B cell (primary cell): ENCODE measurements at places on chromosomes 2 and 18. TPM values are rescaled to one million over a fixed set of nuclear protein-coding genes. Genes with fewer than 3 reads are reported as not detected.

GRCh38 chr2:1234731-1235308 lies 178.4 kb upstream of the TPO start:
- H3K27me3 ChIP-seq = no peaks in the 10 kb centered on the region
- H3K27ac ChIP-seq = no peak overlapping the region
- no peak overlapping the region for H3K4me3 ChIP-seq
- DNase-seq = no peak

DNA sequence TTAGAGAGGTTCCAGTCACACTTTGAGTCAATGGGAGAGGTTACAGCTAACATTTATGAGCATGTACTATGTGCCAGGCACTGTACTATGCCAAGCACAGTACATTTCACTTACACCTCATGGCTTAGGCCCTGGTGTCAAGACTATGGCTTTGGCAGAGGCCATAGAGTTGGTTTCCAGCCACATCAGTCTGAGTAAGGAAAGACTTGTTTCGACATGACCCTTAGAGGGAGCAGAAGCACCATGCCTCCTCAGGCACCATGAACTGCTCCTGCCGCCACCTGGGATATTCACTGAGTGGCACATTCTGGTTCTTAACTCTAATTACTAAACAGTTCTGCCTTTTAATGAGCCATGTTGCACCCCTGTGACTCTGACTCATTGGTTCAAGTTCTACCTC lies 12.7 kb downstream of the DGUOK start:
- peaks cover 11% of the 10 kb centered on the region for H3K36me3 ChIP-seq
- H3K27me3 ChIP-seq = no peaks in the 10 kb centered on the region
- no peak for DNase-seq
- H3K4me3 ChIP-seq = no peak overlapping the region
- no peak overlapping the region for H3K27ac ChIP-seq
- H3K4me1 ChIP-seq = no peaks in the 10 kb centered on the region

The ST8SIA5 gene
- 0.09 TPM in 1 of 2 replicates, not detected in the other for polyA plus RNA-seq

The IL1F10 gene
- not detected in 2 replicates for polyA plus RNA-seq

DNA sequence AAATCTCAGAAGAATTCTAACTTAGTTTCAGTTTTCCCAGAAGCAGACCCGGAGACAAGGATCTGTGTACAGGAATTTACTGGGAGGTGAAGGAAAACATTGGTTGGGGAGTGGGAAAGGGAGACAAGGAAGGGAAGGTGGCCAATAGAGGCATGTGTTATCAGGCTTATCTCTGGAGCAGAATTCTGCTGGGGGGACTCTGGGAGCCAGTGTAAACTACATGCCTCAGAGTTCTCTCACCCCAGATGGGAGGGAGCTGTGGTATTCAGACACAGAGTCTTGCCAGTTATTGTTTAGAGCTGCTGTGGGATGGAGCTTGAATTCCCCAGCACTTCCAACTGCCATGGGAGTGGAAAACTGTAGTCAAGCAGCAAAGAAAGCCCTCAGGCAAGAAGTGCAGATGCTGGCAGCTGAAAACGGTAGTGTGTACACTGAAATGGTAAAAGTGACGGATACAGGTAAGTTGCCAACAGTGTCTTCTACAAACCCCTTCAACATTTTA lies 19.0 kb downstream of the DNPEP start:
- no peaks in the 10 kb centered on the region for H3K27me3 ChIP-seq
- no peak overlapping the region for H3K4me3 ChIP-seq
- H3K27ac ChIP-seq = no peak overlapping the region
- H3K36me3 ChIP-seq = no peaks in the 10 kb centered on the region

- DNase-seq = no peak
- H3K4me1 ChIP-seq = no peaks in the 10 kb centered on the region
- H3K27me3 ChIP-seq = no peaks in the 10 kb centered on the region
Measured at GRCh38 chr18:72640557-72640956, 96.4 kb upstream of the CBLN2 start.

DNA sequence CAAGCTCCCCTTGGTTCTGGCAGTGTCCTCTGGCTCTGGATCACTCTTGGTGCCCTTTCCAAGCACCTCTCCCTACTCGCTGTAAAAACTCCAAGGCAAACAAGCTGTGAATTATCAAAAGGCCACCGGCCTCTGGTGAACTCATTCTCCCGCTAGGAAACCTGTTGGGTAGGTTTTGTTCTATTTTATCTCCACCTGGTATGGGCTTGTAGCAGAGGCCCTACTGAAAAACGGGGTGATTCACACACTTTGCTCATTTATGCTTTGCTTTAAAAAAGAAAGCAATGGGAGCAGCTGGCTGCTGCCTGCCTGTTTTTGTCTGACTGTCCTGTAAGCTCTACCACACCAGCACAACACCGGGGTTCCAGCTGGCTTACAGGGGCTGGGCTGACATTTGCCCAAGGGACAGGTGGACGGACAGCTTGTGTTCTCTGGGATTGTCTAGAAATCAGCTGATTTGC lies 56.8 kb downstream of the SH3BP4 start:
- H3K27me3 ChIP-seq = no peaks in the 10 kb centered on the region
- no peak overlapping the region for H3K27ac ChIP-seq
- DNase-seq = no peak
- no peaks in the 10 kb centered on the region for H3K4me1 ChIP-seq
- no peaks in the 10 kb centered on the region for H3K36me3 ChIP-seq

DNA sequence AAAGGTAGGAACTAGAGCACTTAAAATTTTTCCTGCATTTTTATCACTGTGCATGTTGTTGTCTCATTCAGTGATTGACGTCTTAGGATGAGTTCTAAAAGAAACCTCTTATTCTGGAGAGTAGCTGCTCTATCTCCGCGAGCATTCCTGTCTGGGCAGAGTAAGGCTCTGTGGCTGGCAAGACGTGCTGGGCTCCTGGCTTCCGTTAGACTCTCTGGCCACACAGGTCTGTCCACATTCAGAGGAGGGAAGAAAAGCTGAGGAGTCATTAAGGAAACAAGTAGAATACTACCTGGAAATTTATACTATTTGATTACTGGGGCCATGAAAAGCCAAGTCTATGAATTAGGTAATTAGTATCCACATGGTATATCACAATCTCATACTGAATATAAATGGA lies 138.0 kb upstream of the DNMT3A start:
- no peaks in the 10 kb centered on the region for H3K27me3 ChIP-seq
- H3K36me3 ChIP-seq = peaks cover under 1% of the 10 kb centered on the region
- no peak overlapping the region for H3K27ac ChIP-seq
- DNase-seq = no peak
- H3K4me3 ChIP-seq = no peak overlapping the region
- H3K4me1 ChIP-seq = peaks cover 24% of the 10 kb centered on the region

The AFG3L2 gene
- 11.9 and 16.1 TPM in 2 replicates for polyA plus RNA-seq

The ITGB6 gene
- not detected in 2 replicates for polyA plus RNA-seq

- H3K4me1 ChIP-seq = no peaks in the 10 kb centered on the region
- DNase-seq = no peak
- no peak overlapping the region for H3K27ac ChIP-seq
- no peaks in the 10 kb centered on the region for H3K27me3 ChIP-seq
Measured at GRCh38 chr2:780002-780401, 102.8 kb upstream of the TMEM18 start.

GRCh38 chr2:65136253-65136652 lies 6.3 kb upstream of the RAB1A start:
- no peaks in the 10 kb centered on the region for H3K4me1 ChIP-seq
- no peak overlapping the region for H3K4me3 ChIP-seq
- no peak overlapping the region for H3K27ac ChIP-seq

- no peak overlapping the region for H3K27ac ChIP-seq
- H3K4me3 ChIP-seq = no peak overlapping the region
- H3K36me3 ChIP-seq = peaks cover 90% of the 10 kb centered on the region
- no peak for DNase-seq
- no peaks in the 10 kb centered on the region for H3K27me3 ChIP-seq
Measured at GRCh38 chr18:36157441-36157840, 27.7 kb downstream of the ELP2 start.

The CHRNG gene
- not detected in 2 replicates for polyA plus RNA-seq

GRCh38 chr18:25262920-25263319 lies 89.0 kb downstream of the ZNF521 start:
- no peaks in the 10 kb centered on the region for H3K4me1 ChIP-seq
- no peak for DNase-seq
- H3K27ac ChIP-seq = no peak overlapping the region
- no peak overlapping the region for H3K4me3 ChIP-seq
- no peaks in the 10 kb centered on the region for H3K36me3 ChIP-seq

DNA sequence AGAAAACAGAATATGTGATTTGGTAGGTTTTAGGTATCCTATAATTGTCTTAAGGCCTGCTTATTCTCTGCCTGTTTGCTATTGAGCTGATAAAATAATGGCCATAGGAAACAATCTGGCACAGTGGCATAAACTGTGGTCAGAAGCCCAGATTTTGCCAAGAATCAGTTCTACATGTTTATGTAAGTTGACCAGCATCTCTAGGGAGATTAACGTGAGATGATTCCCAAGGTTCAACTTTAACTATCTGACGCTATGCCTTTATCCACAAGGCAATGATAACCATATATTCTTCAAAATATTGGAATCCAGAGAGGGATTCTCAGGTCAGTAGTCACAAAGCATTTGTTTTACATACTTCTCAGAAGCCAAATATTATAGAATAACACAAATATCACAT lies 25.6 kb downstream of the AP1S3 start:
- H3K4me3 ChIP-seq = no peak overlapping the region
- no peak overlapping the region for H3K27ac ChIP-seq
- no peaks in the 10 kb centered on the region for H3K36me3 ChIP-seq
- H3K4me1 ChIP-seq = no peaks in the 10 kb centered on the region
- no peak for DNase-seq

GRCh38 chr2:12047761-12048160 lies 301.3 kb downstream of the LPIN1 start:
- H3K4me1 ChIP-seq = peaks cover 93% of the 10 kb centered on the region
- H3K27ac ChIP-seq = no peak overlapping the region
- no peaks in the 10 kb centered on the region for H3K27me3 ChIP-seq
- peak overlapping the region; percentile 1 for H3K4me3 ChIP-seq
- H3K36me3 ChIP-seq = no peaks in the 10 kb centered on the region

DNA sequence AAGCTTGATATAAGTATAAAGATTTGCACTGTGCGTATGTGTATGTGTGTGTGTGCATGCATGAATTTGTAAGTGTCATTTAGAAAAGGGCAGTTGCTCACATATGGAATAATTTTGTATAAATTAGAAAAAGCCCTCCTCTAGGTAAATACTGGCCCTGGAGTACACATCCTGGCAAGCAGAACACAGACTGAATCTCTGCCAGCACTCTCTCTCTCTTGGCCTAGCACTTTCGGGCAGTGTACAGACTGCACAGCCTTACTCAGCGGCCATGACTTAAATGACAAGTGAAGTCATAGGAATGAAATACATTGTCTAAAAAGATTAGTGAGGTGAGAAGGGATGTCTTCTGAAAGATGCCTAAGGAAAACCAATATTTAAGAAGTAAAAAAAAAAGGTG lies 214.1 kb downstream of the RDH14 start:
- no peaks in the 10 kb centered on the region for H3K36me3 ChIP-seq
- H3K27me3 ChIP-seq = no peaks in the 10 kb centered on the region
- no peak overlapping the region for H3K4me3 ChIP-seq
- H3K27ac ChIP-seq = no peak overlapping the region

DNA sequence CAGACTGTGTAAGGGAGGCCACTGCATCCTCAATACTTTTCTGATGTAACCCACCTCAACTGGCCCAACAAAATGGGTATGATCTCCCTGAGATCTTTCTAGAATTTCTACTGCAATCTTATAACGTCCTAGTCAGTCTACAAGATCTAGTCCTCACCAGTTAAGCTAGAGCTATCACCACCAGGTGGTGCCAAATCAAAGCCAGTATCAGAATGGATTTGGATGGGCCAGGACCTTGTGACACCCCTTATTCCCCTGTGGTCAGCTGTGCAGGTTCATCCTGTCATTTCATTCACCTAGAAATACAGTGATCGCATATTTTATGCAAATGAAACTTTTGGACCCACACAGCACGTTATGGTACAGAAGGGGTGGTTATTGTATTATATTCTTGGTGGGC lies 90.3 kb downstream of the OLA1 start:
- DNase-seq = peak; percentile 22
- no peaks in the 10 kb centered on the region for H3K4me1 ChIP-seq
- H3K27me3 ChIP-seq = no peaks in the 10 kb centered on the region

The DLX1 gene
- not detected in 2 replicates for polyA plus RNA-seq

DNA sequence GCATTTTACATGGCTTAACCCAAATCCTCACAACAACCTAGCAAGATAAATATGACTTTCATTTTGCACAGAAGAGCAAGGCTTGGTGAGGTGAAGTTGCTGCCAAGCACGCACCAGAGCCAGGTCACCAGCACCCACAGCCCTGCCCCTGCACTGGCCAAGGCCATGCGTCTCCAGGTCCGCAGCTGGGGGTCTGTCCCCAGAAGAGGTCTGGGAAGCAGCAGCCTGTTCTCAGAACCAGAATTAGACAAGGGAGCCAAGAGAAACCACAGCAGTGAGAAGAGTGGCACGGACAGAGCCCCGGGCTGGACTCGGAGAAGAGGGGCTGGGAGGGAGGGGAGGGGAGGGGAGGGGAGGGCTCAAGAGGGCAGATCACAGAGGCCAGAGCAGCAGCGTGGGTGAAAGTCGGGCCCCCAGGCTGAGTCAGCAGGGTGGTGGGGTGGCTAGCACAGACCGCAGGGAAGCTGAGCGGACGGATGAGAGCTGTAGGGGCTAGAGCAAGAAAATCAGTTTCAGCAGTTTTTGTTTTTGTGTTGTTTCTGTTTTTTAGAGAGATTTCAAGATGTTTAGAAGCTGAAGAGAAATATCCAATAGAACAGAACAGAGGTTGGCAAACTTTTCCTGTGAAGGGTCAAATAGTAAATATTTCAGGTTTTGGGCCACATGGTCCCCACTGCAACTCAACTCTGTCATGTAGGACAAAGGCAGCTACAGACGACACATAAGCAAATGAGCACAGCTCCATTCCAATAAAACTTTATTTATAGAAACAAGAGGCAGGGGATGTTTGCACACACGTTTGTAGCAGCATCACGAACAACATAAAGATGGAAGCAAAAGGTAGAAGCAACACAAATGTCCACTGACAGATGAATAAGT lies 7.4 kb upstream of the MTERF4 start:
- H3K4me3 ChIP-seq = no peak overlapping the region
- no peaks in the 10 kb centered on the region for H3K27me3 ChIP-seq
- H3K27ac ChIP-seq = peak overlapping the region; percentile 89
- DNase-seq = no peak
- peaks cover 18% of the 10 kb centered on the region for H3K36me3 ChIP-seq

DNA sequence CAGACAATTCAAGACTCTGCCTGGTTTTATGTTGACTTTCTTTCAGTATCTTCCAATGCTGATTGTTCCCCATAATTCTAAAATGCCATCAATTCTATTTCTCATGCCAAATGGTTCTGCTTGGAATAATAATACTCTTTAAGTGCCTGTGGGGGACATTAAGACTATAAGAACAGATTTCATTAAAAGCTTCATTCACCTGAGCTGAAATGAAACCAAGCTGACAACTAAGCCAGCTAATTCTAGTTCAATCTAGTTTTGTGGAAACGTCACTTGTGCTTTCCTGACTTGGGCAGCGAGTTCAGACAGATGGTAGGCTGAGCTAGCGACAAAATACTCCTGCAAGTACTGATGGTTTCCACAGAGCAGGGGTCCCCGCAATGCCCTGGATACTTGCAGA lies 491.1 kb upstream of the RAB6C start:
- no peaks in the 10 kb centered on the region for H3K36me3 ChIP-seq
- no peaks in the 10 kb centered on the region for H3K27me3 ChIP-seq
- no peak overlapping the region for H3K27ac ChIP-seq
- H3K4me3 ChIP-seq = no peak overlapping the region

GRCh38 chr2:38057651-38058410 lies 18.1 kb downstream of the CYP1B1 start:
- H3K4me3 ChIP-seq = no peak overlapping the region
- no peaks in the 10 kb centered on the region for H3K27me3 ChIP-seq
- no peaks in the 10 kb centered on the region for H3K4me1 ChIP-seq

- H3K27me3 ChIP-seq = peaks cover 6% of the 10 kb centered on the region
- no peak overlapping the region for H3K4me3 ChIP-seq
- no peaks in the 10 kb centered on the region for H3K4me1 ChIP-seq
Measured at GRCh38 chr18:8374676-8375075, 234.6 kb upstream of the RAB12 start.

- DNase-seq = no peak
- H3K4me1 ChIP-seq = no peaks in the 10 kb centered on the region
- no peak overlapping the region for H3K4me3 ChIP-seq
Measured at GRCh38 chr2:187853381-187853791, 299.2 kb upstream of the TFPI start.
